ENCODE measurements at places on chromosomes 3 and 15.
A peak's percentile ranks its signal among the peaks of the same experiment; 100 is the strongest.

DNA sequence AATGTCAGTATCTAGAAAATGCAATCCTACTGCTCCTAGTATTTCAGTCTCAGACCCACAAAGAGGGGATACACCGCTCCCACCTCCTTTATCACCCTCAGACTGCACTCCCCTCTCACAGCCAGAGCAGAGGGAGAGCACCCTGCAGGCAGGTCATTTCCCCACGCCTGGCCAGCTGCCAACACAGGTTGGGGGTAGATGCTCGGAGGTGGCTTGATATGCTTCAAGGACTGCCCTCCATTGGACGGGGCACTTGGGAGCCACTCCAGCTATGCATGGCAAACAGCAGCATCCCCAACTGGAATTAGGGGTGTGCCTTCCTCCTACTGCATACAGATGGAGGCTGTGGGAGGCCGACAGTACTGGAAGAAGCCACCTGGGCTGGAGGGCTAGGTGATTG lies 41.9 kb downstream of the TMEM266 start:
- no peak for DNase-seq

GRCh38 chr3:109687626-109688025 lies 350.3 kb upstream of the DPPA4 start:
- no peak for DNase-seq

DNA sequence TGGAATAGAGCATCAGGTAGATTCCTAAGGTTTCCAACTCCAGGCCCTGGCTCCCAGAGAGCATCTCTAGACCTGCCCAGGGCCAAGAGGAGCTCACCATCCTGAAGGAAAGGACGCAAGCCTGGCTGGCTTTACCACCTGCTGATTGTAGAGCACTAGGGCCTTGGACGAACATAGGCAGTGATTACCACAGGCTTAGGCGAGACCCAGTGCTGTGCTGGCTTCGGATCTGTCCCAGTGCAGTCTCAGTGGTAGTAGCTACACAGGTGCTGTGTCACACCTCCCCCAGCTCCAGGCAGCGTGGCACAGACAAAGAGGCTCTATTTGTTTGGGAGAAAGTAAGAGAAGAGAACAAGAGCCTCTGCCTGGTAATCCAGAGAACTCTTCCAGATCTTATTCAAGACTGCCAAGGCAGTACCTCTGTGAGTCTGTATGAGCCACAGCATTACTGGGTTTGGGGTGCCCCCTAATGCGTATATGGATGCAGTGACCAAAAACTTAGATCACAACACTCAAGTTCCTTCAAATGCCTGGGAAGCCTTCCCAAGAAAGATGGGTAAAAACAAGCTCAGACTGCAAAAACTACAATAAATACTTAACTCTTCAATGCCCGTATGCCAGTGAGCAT lies 25.4 kb downstream of the ISG20 start:
- DNase-seq: peak; percentile 21

DNA sequence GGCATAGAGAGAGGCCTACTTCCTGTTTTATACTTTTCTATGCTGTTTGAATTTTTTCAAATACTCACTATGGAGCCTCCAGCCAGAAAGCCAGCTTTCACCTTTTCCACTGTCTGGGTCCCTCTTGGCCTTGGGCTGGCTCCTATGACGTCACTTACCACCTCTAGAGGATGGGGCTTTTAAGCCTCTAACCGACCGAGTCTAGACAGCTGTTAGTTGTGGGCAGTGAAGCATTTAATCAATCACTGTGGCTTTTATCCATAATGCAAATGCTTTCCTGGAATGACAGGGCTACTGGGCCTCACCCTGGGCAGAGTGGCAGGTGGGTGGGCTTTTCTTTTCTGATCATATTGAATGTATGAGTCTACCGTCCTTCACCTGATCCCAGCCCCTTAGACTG lies 61.9 kb downstream of the LRRK1 start:
- DNase-seq: no peak

- DNase-seq: no peak
Observed at GRCh38 chr3:170346481-170347392, 10.8 kb upstream of the SKIL start.

- no peak for DNase-seq
Observed at GRCh38 chr3:87161013-87161412, 66.1 kb upstream of the CHMP2B start.

- DNase-seq: no peak
Observed at GRCh38 chr3:177284383-177284881, 87.2 kb upstream of the TBL1XR1 start.

DNA sequence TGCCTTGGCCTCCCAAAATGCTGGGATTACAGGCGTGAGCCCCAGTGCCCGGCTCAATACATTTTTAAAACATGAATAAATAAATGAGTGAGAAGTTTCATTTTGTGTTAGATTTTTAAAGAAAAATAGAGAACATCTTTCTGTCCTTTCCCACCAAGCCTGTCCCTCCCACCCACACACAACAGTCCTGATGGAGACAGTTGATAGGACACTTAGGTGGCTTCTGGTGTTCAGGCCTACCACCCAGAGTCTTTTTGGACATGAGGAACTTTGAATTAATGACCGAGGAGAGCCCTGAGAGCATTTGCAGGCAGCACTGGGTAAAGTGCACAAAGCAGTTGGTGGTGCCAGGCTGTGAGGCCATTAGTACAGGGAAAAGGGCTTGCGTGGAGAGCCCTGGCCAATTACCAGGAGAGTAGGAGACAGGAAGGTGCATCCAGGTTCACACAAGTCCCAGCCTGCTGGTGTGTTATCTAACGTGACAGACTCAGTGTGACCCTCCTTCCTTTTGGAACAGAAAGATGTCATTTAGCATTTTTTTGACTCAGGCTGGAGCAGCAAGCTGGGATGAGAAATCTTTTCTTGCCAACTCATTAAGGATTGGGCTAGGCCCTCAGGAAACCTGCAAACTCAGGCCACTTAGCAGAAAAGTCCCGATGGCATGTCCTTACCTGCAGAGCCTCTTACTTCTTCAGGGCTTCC lies 103.6 kb downstream of the PDCD6IP start:
- no peak for DNase-seq
